ENCODE measurements at places on chromosomes 5 and 9. TPM values are rescaled to one million over a fixed set of nuclear protein-coding genes. Genes with fewer than 3 reads are reported as not detected.

The C5orf46 gene
- not detected for total RNA-seq

GRCh38 chr5:27144456-27144855 lies 106.1 kb upstream of the CDH9 start:
- peak; percentile 15 for DNase-seq

DNA sequence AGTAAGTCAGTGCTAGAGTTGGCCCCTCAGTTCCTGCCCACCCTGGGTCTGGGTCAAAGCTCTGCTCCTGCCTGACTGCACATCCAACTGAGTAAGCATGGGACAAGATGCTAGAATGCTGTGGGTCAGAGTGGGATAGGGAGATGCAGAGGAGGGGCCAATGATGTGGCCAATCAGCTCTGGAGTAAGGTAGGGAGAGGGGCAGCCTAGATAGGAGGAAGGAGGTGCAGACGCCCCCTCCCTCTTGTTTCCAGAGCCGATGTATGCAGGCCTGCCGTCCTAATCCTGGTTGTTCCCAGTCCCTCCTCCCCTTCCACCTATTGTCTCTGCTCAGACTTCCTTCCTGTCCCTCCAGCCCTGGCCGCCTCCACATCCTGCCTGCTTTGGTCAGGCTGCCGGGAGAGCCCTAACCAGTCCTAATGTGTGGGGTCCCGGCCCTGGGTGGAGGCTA lies 1.3 kb downstream of the ARAP3 start:
- DNase-seq, result no peak

- DNase-seq, result peak; percentile 69
Observed at GRCh38 chr5:100634937-100635534, 99.9 kb downstream of the FAM174A start.

DNA sequence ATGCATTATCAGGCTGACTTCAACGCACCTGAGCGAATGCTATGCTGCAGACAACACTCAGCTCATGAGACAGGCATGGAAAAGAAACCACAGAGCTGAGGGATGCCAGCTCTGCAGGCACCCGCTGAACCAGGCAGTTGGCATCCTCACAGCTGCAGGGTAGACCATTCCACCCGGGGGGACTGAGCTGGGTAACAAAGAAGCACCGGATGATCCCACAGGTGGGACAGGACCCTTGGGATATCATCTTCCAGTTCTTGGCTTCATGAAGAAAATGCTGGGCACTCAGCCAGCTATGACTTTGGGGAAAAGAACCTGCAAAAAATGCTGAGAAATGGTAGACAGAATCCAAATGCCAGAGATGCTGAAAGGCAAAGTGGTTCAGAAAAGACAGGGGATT lies 9.6 kb downstream of the EPB41L4B start:
- peak; percentile 53 for DNase-seq

The ZDHHC11 gene
- not detected for total RNA-seq

The SLC34A1 gene
- not detected for total RNA-seq

GRCh38 chr9:136016572-136017288 lies 55.6 kb upstream of the UBAC1 start:
- no peak for DNase-seq

The GPR151 gene
- not detected for total RNA-seq

The HINT1 gene
- 227 TPM for total RNA-seq

The ENC1 gene
- total RNA-seq, result 56.6 TPM

The CCL27 gene
- not detected for total RNA-seq

DNA sequence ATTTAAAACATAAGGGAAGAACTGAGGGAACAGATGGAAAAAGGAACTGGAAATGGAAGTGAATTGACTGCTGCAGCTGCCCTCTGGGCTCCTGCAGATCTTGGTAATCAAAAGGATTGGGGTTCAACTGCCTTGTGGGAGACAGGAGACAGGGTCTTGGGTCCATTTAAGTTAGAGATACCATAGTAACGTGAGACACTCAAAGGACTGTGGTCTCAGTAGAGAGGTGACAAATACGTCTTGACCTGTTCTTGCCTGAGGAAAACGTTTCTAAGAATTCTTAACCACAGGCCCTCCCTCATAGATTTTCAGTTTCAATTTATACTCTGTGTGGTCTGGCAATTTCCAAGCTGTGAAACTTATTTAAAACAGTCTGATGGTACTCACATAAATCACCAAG lies 100.8 kb upstream of the DHFR start:
- peak; percentile 40 for DNase-seq

DNA sequence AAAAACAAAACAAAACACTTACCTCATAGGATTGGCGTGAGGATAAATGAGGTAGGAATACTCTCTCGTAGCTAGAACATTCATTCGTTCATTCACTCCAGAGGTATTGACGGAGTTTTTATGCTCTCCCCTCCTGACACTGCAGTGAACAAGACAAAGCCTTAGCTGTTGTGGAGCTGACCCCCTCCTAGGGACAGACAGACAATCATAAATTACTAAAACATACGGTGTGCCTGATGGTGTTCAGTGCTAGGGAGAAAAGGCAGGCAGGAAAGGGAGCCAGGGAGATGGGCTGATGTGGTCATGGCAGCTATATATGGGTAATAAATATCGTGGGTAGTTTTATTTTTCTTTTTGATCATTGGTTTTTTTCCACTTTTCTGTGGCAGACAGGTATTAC lies 5.7 kb upstream of the BRD3 start:
- no peak for DNase-seq

The GPX3 gene
- 7.3 TPM for total RNA-seq

- DNase-seq, result no peak
Observed at GRCh38 chr5:55720188-55720703, 8.1 kb upstream of the SLC38A9 start.

DNA sequence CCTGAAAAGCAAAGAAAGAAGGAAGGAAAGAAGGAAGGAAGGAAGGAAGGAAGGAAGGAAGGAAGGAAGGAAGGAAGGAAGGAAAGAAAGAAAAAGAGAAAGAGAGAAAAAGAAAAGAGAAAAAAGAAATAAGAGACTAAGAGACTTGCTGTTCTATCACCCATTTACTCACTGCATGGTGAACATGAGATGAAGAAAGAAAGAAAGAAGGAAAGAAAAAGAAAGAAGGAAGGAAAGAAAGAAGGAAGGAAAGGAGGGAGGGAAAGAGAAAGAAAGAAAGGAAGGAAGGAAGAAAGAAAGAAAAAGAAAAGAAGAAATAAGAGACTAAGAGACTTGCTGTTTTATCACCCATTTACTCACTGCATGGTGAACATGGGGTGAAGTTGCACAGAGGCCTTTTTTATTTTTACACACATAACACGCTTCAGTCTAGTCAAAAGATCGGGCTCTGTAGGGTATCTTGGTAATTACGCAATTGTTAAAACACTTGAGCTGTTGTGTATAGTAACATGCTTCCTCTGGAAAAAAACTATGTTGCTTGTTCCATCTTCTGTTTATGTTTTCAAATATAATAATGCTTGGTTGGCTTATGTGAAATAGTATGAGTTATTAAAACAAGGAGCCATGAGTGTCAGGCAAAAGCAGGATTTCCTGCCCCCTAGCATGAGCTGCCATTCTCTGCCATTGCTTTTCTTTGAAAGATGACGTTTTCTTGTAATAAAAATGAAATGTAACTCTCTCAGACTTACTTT lies 119.3 kb upstream of the ZNF608 start:
- no peak for DNase-seq

DNA sequence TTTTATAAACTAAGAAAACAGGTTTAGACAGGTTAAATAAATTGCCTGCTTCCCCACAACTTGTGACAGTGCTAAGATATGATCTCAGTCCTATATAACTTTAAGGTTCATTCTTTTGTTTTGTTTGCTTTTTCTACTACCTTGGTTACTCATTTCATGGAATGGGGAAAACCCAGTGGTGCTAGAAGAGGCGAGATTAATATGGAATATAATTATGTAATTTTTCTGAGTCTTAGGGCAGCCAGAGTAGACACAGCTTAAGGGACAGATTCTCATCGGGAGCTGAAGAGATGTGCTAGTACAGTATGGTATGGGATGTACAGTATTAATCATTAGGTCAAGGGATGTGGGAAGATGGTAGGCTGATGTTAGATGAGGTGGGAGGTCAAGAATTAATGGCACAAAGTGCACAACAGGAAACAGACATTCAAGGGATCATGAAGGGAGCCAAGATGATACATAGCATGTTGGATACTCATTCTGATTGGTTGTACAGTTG lies 6.2 kb downstream of the TRIM32 start:
- DNase-seq, result no peak

DNA sequence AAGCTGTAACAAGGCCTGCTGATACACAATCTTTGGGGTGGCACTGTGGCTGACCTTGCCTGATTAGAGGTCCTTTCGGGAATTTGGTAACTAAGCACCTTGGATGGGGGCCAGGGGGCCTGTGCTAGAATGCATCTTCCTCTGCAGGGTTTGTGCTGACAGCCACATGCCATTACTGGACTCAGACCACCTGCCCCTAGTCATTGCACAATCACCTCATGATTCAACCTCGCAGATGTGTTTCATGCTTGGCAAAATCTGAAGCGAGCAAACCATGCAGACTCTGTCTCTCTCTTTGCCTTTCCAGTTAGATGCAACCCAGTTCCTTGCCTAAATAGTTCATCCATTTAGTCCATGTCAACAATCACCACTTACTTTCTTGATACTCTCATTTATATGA lies 96.5 kb upstream of the ERCC6L2 start:
- peak; percentile 93 for DNase-seq

The SCAI gene
- total RNA-seq, result 6.1 TPM

The TRIP13 gene
- 65.9 TPM for total RNA-seq

DNA sequence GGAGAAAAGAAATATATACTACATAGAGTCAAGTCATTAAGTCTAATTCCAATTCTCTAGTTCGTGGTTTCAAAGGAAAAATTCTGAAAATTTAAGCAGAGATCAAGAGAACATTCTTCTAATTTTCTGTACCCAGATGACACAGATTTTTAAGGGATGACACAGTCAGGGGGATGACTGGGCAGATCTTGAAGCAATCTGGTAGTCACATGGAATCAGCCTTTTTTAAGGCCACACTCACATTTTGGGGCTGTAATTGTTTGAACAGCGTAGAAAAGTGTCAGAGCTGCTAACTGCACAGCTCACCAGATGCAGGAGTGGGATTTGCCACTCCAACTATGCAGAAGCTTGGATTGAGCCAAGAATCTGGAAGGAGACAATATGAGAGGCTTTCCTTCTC lies 20.4 kb downstream of the PDE4D start:
- DNase-seq, result peak; percentile 92

DNA sequence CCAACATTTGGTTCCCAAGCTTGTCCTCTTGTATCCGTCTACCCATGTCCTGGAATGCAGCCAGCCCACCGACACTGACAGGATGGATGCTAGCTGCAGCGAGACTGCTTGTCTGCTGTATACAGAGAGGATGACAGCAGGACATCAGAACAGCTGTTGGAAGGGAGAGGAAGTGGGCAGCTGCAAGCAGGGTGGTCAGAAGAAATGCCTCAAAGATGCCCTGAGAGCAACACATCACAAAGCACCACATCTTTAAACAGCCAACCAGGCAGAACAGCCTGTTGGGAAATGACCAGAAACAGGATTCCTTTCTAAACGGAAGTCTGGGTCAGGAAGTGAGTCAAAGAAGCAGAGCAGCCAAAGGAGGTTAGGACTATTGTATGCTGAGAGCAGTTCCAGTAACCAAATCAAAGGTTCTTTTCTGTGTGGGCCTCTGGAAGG lies 219.1 kb downstream of the NDUFS4 start:
- DNase-seq, result peak; percentile 98

The C9orf50 gene
- not detected for total RNA-seq

- DNase-seq, result no peak
Observed at GRCh38 chr9:114867327-114867726, 61.5 kb upstream of the TNFSF15 start.

The ADAM19 gene
- total RNA-seq, result 71.8 TPM

DNA sequence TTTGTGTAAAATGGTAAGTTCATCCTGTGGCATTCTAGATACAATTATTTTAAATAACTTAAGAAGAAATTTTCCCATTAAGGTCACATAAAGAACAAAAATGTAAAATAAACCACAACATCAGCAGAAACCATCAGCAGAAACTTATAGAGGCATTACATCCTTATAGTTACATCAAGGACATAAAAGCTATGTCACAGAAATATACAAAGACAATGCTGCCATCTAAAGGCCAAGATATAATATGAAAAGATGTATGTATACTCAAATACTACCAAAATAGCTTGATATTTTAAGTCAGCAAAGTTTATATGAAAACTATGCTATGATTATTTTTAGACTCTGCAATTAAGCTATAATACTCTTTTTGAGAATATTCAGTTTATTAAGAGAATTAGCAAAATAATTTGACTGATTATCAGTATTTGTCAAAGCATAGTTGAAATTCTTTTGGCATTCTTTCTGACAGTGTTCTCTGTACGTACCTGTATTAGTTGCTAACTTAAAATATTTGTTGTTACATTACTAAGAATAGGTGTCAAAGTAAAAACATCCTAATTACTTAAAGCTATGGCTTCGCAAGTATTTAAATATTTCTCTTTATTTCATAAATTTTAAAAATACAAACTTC lies 36.2 kb downstream of the FBXL17 start:
- peak; percentile 51 for DNase-seq

- DNase-seq, result peak; percentile 74
Observed at GRCh38 chr5:72244862-72245371, 75.1 kb downstream of the MRPS27 start.

DNA sequence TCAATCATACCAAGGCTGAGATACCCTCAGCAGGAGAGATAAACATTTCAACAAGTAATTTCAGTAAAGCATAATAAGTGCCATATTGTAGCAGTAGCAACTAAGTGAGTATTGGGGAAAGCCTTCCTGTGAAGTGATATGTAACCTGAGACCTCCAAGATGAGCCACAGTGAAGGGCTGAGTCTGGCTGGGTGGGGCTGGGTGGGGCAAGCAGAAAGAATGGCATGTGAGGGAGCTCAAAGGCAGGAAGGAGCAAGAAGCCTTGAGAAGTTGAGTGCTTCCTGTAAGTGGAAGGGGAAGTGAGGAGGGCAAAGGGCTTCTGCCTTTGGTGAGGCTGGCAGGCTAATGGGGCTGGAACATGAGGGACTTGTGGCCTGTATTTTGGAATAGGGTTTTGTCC lies 19.7 kb upstream of the ASTN2 start:
- no peak for DNase-seq

- DNase-seq, result no peak
Observed at GRCh38 chr9:75438716-75439115, 350.4 kb downstream of the OSTF1 start.

DNA sequence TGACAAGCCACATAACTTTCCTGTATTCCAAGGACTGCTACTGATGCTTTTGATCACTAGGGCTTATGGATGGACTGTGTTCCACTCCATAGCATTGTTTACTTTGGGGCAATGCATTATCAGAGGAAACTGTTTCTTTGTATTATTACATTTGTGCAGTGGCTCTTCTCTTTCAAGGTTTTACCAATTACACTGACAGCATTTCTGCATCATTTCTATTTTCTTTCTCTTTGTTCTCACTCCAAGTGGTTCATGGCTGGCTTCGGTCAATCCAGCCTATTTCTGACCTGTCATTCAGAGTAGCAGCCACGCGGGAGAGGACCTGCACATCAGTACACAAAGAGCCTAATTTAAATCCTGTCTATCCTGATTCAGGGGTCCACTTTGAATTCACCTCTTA lies 711.0 kb downstream of the TLE4 start:
- no peak for DNase-seq

GRCh38 chr5:177529247-177530203 lies 12.8 kb upstream of the DDX41 start:
- no peak for DNase-seq

- DNase-seq, result peak; percentile 93
Observed at GRCh38 chr5:14178671-14179211, 35.6 kb downstream of the TRIO start.

All from LHCN-M2 (cell line).